ENCODE measurements at places on chromosomes 3 and 15. TPM values are rescaled to one million over a fixed set of nuclear protein-coding genes. Genes with fewer than 3 reads are reported as not detected.

GRCh38 chr3:42036483-42036823 lies 54.7 kb upstream of the TRAK1 start:
- ATAC-seq, result peak; percentile 58

- peak; percentile 98 for ATAC-seq
Observed at GRCh38 chr3:130746246-130747039, at the start of gene PIK3R4. PIK3R4 (minus strand) TSS chr3:130746829; CDS start chr3:130745218, 1,611 bp downstream.

The RCCD1 gene
- total RNA-seq, result 8.8 TPM

DNA sequence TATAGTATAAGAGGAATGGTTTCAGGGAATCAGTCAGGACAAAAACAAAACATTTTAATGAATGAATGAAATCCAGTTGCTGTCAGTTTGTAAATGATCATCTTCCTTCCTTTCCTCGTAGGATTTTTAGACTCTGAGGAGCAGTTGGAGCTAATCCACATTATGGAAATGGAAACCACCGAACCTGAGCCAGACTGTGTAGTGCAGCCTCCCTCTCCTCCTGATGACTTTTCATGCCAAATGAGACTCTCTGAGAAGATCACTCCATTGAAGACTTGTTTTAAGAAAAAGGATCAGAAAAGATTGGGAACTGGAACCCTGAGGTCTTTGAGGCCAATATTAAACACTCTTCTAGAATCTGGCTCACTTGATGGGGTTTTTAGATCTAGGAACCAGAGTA lies 3.1 kb downstream of the TIPARP start:
- ATAC-seq, result no peak

DNA sequence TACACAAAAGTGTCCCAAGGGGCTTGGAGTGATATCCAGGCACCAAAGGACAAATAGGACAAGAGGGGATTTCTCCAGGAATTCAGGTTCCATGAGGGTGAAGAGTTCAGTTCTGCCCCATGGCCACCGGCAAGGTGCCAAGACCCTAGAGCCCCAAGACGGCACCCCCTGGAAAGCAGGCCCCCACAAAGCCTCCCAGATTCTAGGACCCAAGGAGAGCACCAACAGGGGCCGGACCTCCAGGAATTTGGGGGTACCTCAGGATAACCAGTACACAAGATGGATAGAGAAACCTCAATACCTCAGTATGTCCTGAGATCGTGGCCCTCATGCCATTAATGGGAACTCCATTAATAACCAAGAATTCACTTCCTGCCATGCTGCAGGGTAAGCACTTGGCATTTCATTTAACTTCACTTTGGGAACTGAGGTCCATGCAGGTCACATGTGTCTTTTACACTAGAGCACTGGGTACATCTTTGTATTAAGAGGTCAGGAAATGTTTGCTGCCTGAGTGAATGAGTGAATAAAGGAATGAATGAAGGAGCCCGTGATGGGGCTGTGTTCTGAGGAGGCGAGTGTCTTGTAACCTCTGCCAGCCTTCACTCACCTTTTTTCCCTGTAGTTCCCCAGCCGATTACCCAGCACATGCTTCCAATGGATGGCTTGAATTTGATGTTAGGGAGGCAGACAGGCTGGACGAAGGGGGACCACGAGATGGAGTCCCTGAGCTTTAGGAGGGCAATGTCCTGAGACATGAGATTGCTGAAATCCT lies 15.5 kb upstream of the PRSS50 start:
- no peak for ATAC-seq

GRCh38 chr15:77650265-77650664 lies 17.6 kb upstream of the LINGO1 start:
- ATAC-seq, result no peak

GRCh38 chr15:38362355-38362754 lies 91.6 kb upstream of the FAM98B start:
- no peak for ATAC-seq

DNA sequence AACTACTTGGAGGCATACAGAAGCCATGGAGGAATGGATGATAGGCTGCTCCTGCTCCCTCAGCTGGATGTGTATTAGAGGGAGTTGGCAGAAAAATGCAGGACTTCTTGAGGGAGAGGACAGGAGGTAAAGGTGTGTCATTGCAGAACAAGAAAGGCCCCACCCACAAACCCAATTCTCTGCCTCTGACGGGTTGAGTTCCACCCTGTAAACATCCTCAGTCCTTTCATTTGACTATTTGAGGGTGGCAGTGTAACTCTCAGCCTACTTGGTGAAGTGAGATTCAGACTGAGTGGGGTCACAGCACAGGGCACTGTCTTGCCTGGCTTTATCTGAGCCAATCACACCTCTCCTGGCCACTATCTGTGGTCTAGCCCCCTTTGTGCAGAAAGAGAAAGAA lies at the start of gene TPRG1:
Gene TPRG1, plus strand, starts transcription at position 265 of the 400 bp plus-strand sequence. CDS start 35,414 bp downstream, outside the sequence.
- peak; percentile 79 for ATAC-seq

The CPN2 gene
- not detected for total RNA-seq

The CHD2 gene
- 67.5 TPM for total RNA-seq

The MEIS2 gene
- 10.3 TPM for total RNA-seq

DNA sequence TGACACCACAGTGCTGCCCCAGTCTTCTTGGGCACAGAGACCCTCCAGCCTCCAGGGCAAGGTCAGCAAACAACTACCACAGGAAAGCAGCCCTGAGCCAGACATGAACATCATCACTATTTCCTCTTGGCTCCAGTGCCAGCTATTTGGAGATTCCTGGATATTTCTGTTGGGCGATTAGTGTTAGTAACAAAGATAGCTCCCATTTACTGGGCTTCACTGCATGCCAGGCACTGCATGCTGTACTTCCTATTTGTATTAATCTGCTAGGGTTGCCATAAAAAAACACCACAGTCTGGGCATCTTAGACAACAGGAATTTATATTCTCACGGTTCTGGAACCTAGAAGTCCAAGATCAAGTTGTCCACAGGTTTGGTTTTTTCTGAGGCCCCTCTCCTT lies 255.1 kb upstream of the STT3B start:
- no peak for ATAC-seq

DNA sequence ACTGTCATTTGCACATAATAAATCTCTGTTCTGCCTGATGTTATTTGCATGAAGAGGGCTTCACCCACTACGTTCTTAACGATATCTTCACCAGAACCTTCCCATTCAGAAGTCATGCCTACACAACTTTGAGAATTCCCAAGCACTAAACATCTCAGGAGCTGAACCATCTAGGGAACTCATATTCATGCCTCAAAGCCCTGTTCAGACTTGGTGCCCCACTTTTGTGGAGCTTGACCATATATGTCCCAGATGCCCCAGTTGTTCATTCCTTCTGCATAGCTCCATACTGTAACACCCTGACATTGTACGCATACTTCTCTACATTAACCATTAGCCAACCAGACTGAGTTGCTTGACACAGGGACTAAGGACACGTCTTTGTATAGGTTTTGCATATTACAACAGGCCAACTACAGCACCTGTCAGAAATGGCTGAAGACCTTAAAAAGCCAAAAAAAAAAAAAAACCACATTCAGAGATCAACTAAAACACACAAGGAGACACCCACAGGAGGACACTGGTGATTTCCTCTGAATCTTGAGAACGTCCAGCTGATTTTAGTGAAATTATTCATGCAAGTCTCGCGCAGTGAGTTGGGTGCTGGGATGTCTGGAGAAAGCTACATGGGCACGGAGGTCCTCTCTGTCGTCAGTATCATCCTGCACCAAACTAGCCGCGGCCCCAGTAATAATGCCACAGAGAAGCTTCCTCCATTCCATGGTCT lies 141.4 kb downstream of the FOXP1 start:
- ATAC-seq, result no peak

DNA sequence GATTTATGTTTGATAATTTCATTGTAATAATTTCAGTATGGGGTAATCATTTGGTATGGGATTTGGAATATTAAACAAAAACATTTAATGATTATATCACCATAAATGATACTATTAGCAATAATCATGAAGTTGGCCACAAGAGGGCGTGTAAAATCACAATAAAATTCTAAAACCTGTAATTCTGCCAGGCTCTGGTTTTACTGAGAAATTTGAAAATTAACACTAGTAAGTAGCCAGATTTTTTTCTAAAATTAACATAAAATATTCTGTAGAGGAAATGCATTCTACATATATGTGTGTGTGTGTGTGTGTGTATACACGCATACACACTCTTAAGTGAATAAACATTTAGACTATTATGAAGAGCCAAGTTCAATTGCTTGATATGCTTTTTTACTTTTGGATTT lies 40.5 kb downstream of the FEZF2 start:
- no peak for ATAC-seq

DNA sequence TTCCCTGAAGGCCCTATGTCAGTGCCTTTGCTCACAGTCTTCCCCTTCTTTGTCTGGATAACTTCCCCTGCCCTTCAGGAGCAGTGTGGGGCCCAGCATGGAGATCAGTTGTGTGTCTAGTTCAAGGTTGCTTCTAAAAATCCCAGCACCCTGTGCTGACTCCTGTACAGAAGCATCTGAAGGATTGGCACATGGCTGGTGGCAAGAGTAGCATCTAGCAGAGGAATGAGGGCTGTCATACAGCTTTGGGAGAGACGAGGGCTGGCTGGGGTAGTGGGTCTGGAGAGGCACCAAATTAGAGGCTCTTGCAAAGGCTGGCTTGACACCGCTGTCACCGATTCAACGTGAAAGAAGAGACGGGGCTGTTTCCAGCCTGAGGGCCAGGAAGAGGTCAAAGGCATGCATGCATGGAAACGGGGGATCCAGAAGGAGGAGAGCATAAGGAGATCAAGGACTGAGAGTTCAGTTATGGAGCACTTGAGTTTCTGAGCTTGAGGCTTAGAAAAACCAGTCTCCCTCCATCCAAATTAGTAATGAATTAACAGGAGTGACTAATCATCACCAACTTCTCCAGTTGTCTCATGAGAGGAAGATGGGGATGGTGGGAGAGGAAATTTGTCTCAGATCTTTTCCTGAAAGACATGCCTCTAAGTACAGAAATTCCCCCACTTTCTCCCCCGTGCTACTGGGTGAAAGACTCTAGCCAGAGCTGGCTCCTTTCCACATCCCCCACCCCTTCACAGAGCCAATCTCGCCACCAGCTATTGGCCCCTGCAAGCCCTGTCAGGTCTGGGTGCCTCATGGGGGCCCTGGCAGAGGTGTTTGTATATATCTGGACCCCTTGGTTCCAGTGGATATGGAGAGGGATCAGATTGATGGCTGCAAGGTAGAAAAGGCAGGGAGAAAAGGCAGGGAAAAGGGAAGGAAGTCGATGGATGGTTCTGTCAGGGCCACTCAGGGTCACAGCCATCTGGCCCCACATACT lies 45.9 kb downstream of the SLCO2A1 start:
- ATAC-seq, result no peak

GRCh38 chr3:20842594-20843436 lies 656.8 kb upstream of the SGO1 start:
- no peak for ATAC-seq

The AMT gene
- total RNA-seq, result 0.88 TPM

DNA sequence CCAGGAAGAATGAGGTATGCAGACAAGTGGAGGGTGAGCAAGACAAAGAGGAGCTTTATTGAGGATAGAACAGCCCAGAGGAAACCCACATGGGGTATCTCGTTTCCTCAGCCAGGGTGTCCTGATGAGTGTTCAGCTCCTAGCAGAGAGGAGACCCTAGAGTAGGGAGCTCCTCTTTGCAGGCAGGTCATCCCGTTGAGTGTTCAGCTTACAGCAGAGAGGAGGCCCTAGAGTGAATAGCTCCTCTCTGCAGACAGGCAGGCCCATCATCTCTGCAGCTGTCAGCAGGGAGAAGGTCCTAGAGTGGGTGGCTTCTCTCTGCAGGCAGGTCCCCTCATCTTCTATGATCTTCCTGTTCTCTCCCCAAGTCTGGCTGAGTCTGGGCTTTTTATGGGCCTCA lies 90.6 kb upstream of the TNFSF10 start:
- no peak for ATAC-seq

GRCh38 chr3:107476462-107476861 lies 46.3 kb upstream of the BBX start:
- no peak for ATAC-seq

DNA sequence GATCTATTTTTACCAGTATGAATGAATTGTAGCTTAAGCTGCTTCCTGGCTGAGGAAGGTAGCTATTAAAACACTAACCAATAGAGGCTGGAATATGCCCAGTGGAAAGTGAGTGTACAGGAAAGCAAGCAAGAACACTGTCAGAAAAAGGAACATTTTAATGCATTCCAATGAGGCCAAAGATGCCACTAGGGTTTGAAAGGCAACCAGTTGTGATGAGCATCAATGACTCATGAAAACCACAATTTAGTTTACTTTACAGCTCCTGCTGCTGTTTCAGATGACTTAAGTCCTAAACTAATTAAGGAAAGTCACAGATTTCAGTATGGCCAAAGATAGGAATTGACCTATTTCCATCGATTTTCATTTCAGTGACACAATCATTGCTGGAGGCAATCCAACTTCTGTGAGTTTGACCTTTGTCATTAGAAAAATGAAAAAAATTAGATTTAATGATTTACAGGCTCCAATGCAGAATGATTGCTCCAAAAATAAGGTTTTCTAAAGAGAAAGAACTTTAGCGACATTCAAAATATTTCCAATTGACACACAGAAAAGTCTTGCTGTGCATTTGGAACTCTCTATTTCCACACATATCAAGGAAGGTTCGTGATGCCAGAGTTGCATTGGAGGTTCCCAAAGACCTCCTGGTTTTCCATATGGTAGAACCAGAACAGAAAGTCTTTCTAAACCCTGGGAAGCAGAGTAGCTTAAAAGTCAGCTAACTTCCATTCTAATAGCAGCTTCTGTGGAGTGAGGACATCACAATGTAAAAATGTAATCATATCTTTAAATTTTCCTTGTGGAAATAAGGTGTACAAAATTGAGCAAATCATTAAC lies 103.0 kb downstream of the SUCNR1 start:
- peak; percentile 55 for ATAC-seq

DNA sequence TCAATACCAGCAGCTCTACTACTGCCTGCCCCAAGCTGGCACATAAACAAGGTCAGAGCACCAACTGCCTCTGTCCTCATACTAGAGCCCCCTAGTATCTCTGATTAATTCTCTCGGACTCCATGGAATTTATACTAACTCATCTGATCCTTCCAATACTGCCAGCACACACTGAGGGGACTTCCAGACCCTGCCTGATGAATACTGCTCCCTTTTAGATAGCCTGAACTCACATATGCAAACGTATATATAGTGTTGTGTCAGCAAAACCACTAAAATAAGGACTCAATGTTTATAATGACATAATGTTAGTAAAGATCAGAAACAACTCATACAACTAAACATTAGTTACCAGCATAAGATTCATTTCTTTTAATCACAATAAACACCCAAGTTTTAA lies 25.0 kb downstream of the CEP70 start:
- ATAC-seq, result no peak

The PLSCR2 gene
- total RNA-seq, result 0.12 TPM

DNA sequence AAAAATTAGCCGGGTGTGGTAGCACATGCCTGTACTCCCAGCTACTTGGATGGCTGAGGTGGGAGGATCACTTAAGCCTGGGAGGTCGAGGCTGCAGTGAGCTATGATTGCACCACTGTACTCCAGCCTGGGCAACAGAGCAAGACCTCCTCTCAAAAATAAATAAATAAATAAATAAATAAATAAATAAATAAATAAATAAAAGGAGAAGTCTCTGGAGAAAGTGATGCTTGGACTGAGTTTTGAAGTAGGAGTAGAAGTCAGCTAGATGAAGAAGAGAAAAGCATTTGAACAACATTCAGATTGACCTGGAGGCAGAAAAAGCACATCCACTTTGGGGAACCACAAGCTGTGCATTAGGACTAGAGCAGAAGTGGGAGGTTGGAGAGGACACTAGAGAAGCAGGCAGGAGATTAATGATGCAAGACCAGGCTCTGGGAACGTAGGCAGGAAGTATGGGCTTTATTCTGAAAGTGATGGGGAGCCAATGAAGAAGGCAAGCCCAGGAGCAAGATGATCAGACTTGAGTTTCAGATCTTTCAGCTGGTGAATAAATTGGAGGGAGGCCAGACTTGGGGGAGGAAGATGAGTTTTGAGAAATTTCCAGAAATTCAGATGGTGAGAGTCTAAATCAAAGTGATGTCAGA lies 48.7 kb downstream of the KLHL6 start:
- no peak for ATAC-seq

The TATDN2 gene
- 16.9 TPM for total RNA-seq

The SST gene
- total RNA-seq, result not detected
